ENCODE measurements at places on chromosomes 6 and 20. TPM values are rescaled to one million over a fixed set of nuclear protein-coding genes. Genes with fewer than 3 reads are reported as not detected.

UFL1 gene
- total RNA-seq = 29.7 TPM

CST2 gene
- total RNA-seq = not detected

MYLK2 gene
- total RNA-seq = not detected

TTI1 gene
- total RNA-seq = 11.1 TPM

POPDC3 gene
- total RNA-seq = 2.0 TPM

RAB44 gene
- 0.30 TPM for total RNA-seq

TAAR5 gene
- not detected for total RNA-seq

HMGCLL1 gene
- total RNA-seq = 2.2 TPM

CLDN20 gene
- 2.9 TPM for total RNA-seq

SMLR1 gene
- not detected for total RNA-seq

KCNS1 gene
- 0.22 TPM for total RNA-seq

SLC32A1 gene
- not detected for total RNA-seq

TRIM40 gene
- total RNA-seq = not detected

KIF6 gene
- total RNA-seq = not detected

HECA gene
- 36.0 TPM for total RNA-seq

MYL9 gene
- 245 TPM for total RNA-seq

PTK7 gene
- total RNA-seq = 4.2 TPM

TAGAP gene
- 4.0 TPM for total RNA-seq

OOEP gene
- not detected for total RNA-seq

VGLL2 gene
- not detected for total RNA-seq

FAXC gene
- total RNA-seq = 0.87 TPM

HCK gene
- total RNA-seq = 10.5 TPM

QKI gene
- 365 TPM for total RNA-seq

CYP39A1 gene
- total RNA-seq = 3.3 TPM

MOCS1 gene
- 56.7 TPM for total RNA-seq

MCHR2 gene
- not detected for total RNA-seq

SLC26A8 gene
- not detected for total RNA-seq

TBC1D32 gene
- total RNA-seq = 14.4 TPM

PANK2 gene
- 65.3 TPM for total RNA-seq

PRSS16 gene
- not detected for total RNA-seq

ADGB gene
- total RNA-seq = not detected

MED23 gene
- 36.5 TPM for total RNA-seq

NINL gene
- total RNA-seq = 8.0 TPM

BMP6 gene
- total RNA-seq = 6.5 TPM

C20orf204 gene
- 1.7 TPM for total RNA-seq

TRDN gene
- not detected for total RNA-seq

MYH7B gene
- 5.3 TPM for total RNA-seq

CGA gene
- total RNA-seq = not detected

PCK1 gene
- 98.3 TPM for total RNA-seq

KIAA1755 gene
- 30.2 TPM for total RNA-seq

EYS gene
- total RNA-seq = 0.39 TPM

WASF1 gene
- total RNA-seq = 8.0 TPM

FILIP1 gene
- total RNA-seq = 16.3 TPM

TCF15 gene
- 1.1 TPM for total RNA-seq

GPX5 gene
- total RNA-seq = not detected

LY6G6D gene
- not detected for total RNA-seq

TINAG gene
- total RNA-seq = not detected

BTNL2 gene
- not detected for total RNA-seq

RIMS1 gene
- total RNA-seq = 1.3 TPM

FAM83C gene
- total RNA-seq = not detected

DNAH8 gene
- total RNA-seq = not detected

EDEM2 gene
- total RNA-seq = 19.6 TPM
